Panc1 (cell line): ENCODE measurements at places on chromosomes 1 and 21.

DNA sequence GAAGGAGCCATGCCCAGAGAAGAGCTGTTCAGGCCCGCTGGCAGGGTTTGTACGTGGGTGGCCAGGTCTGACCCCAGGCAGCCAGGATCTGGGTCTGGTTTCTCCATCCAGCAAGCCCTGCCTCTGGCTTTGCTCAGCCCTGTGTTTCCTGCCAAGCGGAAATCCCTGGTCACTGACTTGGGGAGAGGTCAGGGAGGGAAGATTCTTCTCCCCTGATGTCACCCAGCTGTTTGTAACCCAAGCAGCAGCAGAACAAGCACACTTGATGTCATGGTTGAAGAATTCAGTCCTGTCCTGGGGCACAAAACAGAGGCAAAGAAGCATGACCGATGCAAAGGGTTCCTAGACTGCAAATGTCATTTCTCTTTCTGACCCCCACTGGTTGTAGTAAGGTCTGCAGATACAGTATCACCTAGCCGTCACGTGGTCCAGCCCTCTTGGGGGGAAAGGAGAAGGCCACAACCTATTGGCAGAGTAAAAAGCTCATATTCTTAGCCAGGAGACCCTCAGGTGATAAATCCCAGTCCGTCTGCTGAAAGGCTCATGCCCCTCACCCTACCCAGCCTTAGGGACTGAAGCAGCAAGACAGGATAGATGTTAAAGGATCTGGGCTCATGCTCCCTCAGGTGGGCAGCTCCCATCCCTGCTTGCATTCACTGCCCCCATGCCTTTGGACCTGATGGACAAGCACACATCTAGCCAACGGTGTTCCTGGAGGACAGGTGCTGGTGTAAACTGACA lies 120.9 kb downstream of the SYT2 start:
- no peak overlapping the region for H3K4me3 ChIP-seq
- no peaks in the 10 kb centered on the region for H3K27me3 ChIP-seq
- peaks cover 13% of the 10 kb centered on the region for H3K4me1 ChIP-seq
- peak overlapping the region; percentile 18 for H3K27ac ChIP-seq
- DNase-seq = peak; percentile 99

DNA sequence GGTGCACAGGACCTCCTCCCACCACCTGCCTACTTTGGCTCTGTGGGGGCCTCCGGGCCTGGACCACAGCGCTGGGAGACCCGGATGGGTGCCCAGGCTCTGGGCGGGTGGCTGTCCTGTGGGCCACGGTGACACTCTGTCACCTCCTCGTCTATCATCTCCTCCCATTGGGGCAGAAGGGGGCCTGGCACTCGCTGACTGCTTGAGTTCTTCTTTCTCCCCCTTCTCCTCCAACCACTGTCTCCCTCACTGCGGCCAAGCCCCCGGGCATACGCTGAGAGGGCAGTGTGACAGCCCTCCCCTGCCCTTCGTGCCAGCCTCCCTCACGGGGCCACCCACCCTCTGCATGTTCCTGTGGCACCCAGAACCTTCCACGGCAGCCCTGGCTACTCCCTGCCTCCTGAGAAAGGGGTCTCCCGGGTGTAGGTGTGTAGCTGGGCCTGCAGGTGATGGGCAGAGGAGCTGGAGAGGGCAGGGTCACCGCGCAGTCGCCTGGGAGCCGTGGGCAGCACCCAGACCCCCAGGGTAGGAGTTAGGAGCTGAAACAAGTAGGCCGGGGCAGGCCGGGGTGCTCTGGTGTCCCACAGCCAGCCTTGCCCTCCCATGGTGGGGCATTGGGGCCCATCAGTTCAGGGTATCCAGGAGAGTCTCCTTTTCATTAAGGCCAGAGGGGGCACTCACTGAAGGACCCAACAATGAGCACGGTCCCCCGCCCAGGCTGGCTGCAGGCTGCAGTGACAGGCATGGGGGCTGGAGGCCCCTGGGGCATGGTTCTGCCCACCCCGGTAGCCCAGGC lies 9.2 kb upstream of the ARF1 start:
- H3K27me3 ChIP-seq = no peaks in the 10 kb centered on the region; the same call in 1 of the 2 replicates
- no peak for DNase-seq
- H3K27ac ChIP-seq = no peak overlapping the region

- no peak for DNase-seq
- no peaks in the 10 kb centered on the region for H3K27me3 ChIP-seq
- H3K27ac ChIP-seq = no peak overlapping the region
- H3K4me1 ChIP-seq = peaks cover 16% of the 10 kb centered on the region; the same call in 1 of the 2 replicates
- H3K36me3 ChIP-seq = no peaks in the 10 kb centered on the region
- H3K4me3 ChIP-seq = no peak overlapping the region
These were observed 59.6 kb downstream of the ST3GAL3 start for GRCh38 chr1:43766818-43767525.

DNA sequence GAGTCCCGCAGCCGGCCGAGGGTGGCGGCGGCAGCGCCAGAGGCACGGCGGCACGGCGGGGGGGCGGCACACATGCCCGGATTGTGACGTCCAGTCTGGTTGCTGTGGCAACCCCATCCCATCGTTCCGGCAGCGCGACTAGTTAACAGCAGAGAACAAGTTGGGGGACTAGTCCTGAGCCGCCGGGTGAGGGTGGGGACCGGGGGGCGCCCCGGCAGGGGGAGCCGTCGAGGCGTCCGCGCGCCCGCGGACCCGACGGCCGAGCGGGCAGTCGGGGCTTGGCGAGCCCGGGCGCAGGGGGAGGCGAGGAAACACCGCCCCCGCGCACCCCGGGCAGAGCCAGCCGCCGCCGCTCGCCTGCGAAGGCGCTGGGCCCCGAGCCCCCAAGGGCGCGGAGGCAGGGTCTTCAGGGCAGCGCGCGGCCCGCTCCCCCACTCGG lies at the start of gene CHD5:
Gene CHD5 (minus strand): TSS at position 54 of the 439 bp plus-strand sequence. CDS start 298 bp downstream, outside the sequence.
- peak within 1 kb of the TSS; percentile 56 for H3K4me3 ChIP-seq
- H3K27me3 ChIP-seq = no peaks in the 10 kb centered on the region
- DNase-seq = no peak
- H3K36me3 ChIP-seq = no peaks in the 10 kb centered on the region
- H3K4me1 ChIP-seq = peaks cover 60% of the 10 kb centered on the region

DNA sequence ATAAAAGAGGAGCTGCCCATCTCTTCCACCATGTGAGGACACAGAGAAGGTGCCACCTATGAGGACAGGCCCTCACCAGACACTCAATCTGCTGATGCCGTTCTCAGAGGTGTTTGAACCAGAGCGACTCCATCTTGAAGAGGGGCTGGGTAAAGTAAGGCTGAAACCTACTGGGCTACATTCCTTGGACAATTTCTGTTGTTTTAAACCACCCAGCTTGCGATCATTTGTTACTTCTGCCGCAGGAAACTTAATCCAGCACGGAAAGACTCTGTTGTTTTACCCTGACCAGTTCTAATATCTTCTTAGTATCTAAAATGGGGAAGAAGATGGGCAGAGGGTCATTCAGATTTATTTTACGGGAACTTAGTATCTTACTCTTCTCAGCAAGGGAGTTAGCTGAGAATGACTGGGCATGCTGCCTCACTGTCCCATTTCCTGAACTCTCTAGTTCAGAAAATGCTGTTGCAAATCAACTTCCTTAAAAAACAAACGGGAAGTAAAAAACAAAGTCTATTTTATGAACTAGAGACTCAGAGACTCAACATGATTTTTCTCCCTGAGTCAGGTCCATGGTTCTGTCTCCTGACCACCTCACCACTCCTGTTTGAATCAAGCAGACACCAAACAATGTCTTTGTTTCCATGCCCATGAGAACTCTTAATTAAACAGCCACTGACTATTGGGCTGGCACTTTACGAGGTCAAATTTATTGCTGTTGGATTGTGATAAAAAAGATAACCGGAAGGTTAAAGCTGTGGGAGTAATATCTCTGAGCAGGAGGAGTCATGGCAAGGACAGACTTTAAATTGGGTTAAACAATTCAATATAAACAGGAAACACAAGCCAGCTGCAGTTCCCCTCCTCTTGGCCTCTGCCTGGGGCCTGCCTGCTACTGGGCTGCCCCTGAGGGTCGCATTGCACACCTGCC lies 23.8 kb upstream of the IFNAR1 start:
- H3K36me3 ChIP-seq = no peaks in the 10 kb centered on the region
- no peaks in the 10 kb centered on the region for H3K4me1 ChIP-seq
- DNase-seq = no peak
- no peak overlapping the region for H3K4me3 ChIP-seq

GRCh38 chr21:21064353-21064752 lies 66.1 kb downstream of the NCAM2 start:
- H3K4me3 ChIP-seq = no peak overlapping the region
- no peaks in the 10 kb centered on the region for H3K4me1 ChIP-seq
- no peak for DNase-seq
- H3K27ac ChIP-seq = no peak overlapping the region

GRCh38 chr1:232655028-232655745 lies 25.3 kb upstream of the SIPA1L2 start:
- no peaks in the 10 kb centered on the region for H3K36me3 ChIP-seq
- no peak overlapping the region for H3K4me3 ChIP-seq
- no peak for DNase-seq
- no peaks in the 10 kb centered on the region for H3K4me1 ChIP-seq
- H3K27me3 ChIP-seq = peaks cover 4% of the 10 kb centered on the region; the same call in 1 of the 2 replicates

GRCh38 chr1:246091477-246091876 lies 415.6 kb downstream of the SMYD3 start:
- H3K4me3 ChIP-seq = no peak overlapping the region
- no peak overlapping the region for H3K27ac ChIP-seq
- no peaks in the 10 kb centered on the region for H3K36me3 ChIP-seq
- no peaks in the 10 kb centered on the region for H3K27me3 ChIP-seq
- DNase-seq = no peak
- H3K4me1 ChIP-seq = no peaks in the 10 kb centered on the region

- H3K27ac ChIP-seq = no peak overlapping the region
- H3K27me3 ChIP-seq = peaks cover 7% of the 10 kb centered on the region
- H3K36me3 ChIP-seq = no peaks in the 10 kb centered on the region
- H3K4me1 ChIP-seq = no peaks in the 10 kb centered on the region
These were observed 9.1 kb upstream of the C1QA start for GRCh38 chr1:22627331-22627730.

GRCh38 chr1:179055937-179056336 lies 25.9 kb upstream of the TOR3A start:
- H3K36me3 ChIP-seq = no peaks in the 10 kb centered on the region
- no peak for DNase-seq
- no peaks in the 10 kb centered on the region for H3K27me3 ChIP-seq
- no peak overlapping the region for H3K4me3 ChIP-seq

- no peak overlapping the region for H3K4me3 ChIP-seq
- no peak overlapping the region for H3K27ac ChIP-seq
- no peak for DNase-seq
- H3K4me1 ChIP-seq = no peaks in the 10 kb centered on the region
These were observed 12.4 kb upstream of the FCGR2A start for GRCh38 chr1:161492827-161493226.

- H3K36me3 ChIP-seq = peaks cover 2% of the 10 kb centered on the region
- peak; percentile 71 for DNase-seq
- H3K4me3 ChIP-seq = peak overlapping the region; percentile 81
- H3K4me1 ChIP-seq = peaks cover 12% of the 10 kb centered on the region; the same call in 1 of the 2 replicates
These were observed 19.5 kb upstream of the ADAR start for GRCh38 chr1:154627257-154628120.
